ENCODE measurements at places on chromosomes 5 and 9. TPM values are rescaled to one million over a fixed set of nuclear protein-coding genes. Genes with fewer than 3 reads are reported as not detected.

PCDHB2 gene
- 2.4 TPM for total RNA-seq

NPM1 gene
- total RNA-seq = 412 TPM

LHX6 gene
- total RNA-seq = 10.8 TPM

ROPN1L gene
- 0.43 TPM for total RNA-seq

ARSI gene
- 0.38 TPM for total RNA-seq
